Neuronal stem cell (in vitro differentiated cells): ENCODE measurements at places on chromosomes 5 and 9.

DNA sequence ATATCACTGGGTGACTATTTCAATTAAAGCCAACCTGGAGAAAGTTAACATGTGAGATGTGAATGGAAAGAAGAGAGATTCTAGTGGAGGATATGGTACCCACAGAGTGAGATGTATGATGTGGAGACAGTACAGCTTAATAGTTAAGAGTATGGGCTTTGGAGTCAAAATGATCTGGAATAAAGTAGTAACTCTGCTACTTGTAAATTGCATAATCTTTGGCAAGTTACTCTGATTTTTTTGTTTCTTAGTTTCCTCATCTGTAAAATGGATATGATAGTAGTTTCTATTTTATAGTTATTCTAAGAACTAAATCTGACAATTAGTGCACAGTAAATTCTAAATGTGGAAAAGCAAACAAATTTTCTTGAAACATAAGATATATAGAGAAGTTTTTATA, 79.2 kb downstream of the ISOC1 start:
- no peak for DNase-seq

DNA sequence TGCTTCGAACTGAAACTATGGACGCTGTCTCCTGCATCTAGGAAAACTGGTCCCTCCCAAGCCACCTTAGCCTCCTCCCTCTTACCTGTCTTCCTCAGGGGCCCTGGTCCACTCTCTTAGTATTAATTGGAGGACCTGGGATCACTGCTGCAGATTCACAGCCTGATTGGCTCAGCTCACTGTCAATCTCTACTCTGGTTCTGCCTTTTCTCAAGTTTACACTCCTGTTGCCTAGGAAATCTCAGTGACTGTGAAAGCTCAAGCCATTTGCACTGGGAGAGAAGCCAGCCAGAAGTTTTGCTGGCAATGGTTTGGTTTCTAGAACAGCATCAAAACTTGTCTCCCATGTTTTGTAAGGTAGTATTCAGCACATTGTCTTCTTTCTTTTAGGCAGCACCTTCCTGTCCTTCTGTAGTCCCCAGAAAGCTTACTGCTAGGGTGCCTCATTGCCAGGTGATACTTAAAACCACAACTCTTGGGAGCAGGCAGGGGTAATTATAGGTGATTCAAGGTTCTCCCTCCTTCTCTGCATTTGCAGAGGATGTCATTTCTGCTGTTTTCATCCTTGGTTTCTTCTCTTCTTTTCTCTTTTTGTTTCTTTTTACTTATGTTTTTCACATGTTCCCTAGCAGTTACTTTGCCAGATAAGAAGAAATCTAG, at the start of gene CAPSL:
Gene CAPSL (minus strand): TSS at position 55 of the 660 bp plus-strand sequence. CDS start 17,502 bp downstream, outside the sequence.
- peak; percentile 74 for DNase-seq

DNA sequence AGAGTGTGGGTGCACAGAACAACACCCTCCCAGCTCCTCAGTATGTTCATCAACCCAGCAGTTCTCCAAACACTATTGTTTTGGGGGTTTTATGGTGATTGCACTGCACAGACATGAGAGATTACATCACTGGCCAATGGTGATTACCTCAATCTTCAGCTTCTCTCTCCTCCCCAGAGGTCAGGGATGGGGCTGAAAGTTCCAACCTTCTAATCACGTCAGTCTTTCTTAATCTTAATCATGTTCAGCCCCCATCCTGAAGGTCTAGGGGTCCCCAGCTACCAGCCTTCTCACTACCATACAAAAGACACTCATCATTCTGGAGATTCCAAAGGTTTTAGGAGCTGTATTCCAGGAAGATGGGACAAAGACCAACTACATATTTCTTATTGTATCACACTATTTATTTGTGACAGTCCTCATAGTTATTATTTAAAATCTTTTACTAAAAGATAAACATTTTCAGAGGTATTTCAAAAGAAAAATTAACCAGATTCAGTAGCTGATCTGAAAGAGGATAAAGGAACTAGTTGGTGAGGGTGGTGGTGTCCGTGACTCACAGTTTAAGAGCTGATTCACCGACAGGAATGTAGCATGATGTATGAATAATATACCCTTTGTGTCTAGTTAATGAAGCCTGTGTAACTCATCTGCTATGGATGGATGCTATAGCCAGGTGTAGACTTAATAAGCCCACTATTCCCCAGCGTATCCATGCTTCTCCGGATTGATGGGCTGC, 35.6 kb downstream of the RASEF start:
- DNase-seq: no peak

DNA sequence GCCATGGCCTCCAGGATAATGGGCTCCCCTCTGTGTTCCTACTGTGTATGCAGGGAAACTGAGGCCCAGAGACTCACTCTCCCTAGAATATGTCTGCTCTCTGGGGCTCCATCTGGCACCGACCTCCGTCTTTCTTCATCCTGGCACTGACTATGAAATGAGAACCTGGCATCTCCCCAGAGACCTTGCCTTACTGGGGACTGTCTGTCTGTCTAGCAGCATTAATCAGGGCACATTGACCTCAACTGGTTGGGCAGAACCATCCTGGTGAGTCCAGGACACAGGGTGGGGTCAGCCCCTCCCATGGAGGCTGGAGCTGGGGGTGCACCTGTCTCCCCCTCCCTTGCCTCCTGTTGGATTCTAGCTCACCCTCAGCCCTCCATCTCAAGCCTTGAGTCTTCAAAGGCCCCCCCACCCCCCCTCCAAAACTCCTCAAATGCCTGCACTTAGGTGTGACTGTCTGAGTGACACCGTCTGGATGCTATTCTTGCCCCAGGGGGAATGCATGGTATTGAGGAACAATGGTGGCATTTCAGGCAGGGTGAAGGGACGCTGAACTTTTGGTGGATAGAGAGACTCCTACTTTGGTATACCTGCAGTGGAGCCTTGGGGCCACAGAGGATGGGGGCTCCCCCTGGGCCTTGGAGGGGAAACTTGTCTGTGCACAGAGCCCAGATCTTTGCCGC, 12.8 kb upstream of the PITX1 start:
- no peak for DNase-seq

GRCh38 chr9:105243015-105243686, 1.3 kb upstream of the SLC44A1 start:
- no peak for DNase-seq

- peak; percentile 78 for DNase-seq
Observed at GRCh38 chr9:119963798-119964372, 594.6 kb upstream of the BRINP1 start.

GRCh38 chr5:154568589-154568988, 90.6 kb upstream of the HAND1 start:
- DNase-seq: no peak

GRCh38 chr5:151868451-151868850, 56.2 kb downstream of the GLRA1 start:
- no peak for DNase-seq

GRCh38 chr5:29795096-29795652, 1398.3 kb upstream of the CDH6 start:
- no peak for DNase-seq

- no peak for DNase-seq
Observed at GRCh38 chr5:99004960-99005359, 76.2 kb upstream of the CHD1 start.

- DNase-seq: no peak
Observed at GRCh38 chr9:16221822-16222547, 648.5 kb downstream of the BNC2 start.

DNA sequence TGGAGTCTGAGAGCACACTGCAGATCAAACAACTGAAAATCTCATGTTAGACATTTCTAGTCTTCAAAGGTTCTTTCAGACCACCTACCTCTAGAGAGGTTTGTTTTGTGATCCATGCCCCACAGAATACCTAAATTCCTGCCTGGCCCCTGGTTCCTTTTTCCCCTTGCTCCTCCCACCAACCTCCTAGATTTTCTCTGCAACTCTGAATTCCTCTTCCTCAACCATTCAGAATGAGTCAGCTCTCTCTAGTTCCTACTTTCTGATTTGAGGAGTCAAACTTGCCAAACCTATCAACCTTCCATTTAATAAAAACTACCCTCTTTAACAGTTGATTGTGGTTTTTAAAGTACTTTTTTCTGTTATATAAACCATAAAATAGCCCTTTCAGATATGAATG, 83.2 kb upstream of the ZNF462 start:
- DNase-seq: no peak

GRCh38 chr9:107866711-107867311, 377.2 kb upstream of the KLF4 start:
- DNase-seq: no peak

DNA sequence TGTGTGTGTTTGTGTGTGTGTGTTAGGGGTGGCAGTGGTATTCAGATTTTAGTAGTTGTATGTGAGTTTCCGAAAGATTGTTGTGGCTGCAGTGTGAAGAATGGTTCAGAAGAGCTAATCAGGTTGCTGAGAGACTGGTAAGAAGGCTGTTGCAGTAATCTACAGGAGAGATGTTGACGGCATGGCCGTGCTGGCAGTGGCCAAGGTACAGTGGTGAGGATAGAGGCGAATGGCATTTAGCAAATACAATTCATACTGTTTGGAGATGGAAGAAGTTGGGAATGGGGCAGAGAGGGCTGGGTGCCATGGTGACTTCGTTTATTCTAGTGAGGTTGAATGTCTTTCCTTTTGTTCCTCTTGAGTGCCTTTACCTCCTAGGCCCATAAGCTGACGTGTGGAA, 77.5 kb upstream of the SPATA31D4 start:
- no peak for DNase-seq

DNA sequence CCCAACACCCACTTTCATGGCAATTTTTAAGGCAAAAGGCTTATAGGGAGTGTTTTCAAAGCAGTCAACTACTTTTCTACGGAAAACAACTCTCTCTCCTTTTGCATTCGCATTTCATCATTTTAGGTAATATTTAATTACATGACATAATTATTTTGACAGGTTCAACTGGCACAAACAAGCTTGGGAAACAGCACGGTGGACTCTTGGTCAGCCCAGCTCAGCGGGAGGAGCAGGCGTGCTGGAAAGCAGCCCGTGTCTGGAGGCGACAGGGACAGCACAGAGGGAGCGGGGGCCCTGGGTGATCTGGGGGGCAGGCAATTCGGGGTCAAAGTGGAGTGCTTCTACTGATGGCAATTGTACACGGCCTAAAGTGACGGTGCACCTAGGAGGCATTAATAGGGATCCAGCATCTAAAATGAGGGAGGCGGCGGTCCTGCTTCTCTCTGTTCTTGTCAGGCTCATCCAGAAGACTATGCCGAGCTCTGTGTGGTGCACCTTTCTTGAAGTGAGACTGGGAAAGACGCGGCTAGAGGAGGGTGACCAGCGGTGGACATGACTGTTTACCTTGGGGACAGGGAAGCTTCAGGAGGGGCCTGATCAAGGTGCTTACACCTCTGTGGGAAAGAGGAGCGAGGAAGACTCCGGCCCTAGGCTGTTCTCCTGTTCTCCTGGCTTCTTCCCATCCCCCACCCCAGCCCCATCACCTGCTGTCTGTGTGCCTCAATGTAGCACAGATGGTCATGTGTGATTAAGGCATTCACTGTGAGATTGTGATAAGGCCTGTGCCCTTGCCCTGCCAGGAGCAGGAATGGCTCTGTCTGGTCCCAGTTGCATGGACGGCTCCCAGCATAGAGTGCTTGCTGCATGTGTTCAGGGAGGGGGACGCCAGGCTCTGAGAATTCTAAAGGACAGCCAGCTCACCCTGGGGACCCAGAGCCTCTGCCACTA, 3.4 kb downstream of the MYMK start:
- DNase-seq: no peak

DNA sequence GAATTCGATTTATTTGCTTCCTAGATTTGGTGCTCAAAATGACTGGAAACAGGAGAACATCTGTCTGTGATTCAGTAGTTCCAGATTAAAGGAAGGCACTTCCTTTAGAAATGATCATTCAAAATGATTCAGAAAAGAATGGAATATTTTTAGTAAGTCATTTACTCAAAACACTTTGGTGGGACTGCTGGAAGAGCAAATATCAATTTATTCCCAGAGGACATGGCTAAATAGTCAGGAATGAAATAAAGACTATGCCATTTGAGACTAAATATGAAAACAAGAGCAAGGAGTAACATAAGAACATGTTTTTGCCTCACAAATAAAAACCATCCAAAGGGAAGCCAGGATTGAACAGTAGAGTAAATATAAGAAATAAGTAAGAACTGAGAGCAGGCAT, 138.6 kb upstream of the RASA1 start:
- no peak for DNase-seq

DNA sequence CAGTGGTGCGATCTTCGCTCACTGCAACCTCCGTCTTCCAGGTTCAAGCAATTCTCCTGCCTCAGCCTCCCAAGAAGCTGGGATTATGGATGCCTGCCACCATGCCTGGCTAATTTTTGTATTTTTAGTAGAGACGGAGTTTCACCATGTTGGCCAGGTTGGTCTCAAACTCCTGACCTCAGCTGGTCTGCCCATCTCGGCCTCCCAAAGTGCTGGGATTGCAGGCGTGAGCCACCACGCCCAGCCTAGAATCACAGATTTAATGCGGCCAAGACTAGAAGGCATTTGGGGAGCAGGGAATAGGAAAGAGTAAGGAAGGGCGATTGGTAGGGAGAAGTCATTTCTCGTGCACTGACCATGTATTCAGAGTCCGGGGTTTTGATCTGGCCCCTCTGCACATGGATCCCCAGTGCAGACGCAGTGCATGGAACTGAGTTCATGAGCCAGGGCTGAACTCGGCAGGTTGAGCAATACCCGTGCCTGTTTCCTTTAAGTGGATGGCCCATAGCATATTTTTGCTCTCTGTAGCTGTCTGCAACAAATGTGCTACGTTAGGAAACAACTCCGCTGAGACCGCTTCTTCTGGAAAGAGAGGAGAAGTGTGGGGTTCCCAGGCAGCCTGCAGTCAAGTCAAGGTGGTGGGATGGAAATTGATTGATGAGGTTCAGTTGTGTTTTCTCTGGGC, 3.4 kb upstream of the HMCN2 start:
- no peak for DNase-seq

- no peak for DNase-seq
Observed at GRCh38 chr9:124010665-124011321, 775 bp upstream of the LHX2 start.

- no peak for DNase-seq
Observed at GRCh38 chr5:5933651-5934050, 444.7 kb downstream of the MED10 start.

GRCh38 chr9:124496463-124496862, 10.7 kb downstream of the NR5A1 start:
- DNase-seq: no peak

DNA sequence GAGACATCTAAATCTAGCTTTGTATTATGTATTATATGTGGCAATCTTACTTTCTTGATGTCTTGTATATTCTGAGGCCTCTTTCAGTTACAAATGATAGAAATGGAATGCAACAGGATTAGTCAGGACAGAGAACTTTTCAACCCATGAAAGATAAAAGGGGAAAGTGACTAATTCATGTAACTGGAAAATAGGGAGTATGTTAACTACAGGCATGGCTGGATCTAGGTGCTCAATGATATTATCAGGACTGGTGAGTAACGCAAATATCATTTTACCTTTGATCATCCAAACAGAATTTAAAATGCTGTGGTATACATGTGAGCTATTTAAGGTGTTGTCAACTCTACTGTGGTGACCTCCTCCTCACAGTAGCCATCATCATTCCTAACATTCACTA, 215.7 kb upstream of the GLRA1 start:
- DNase-seq: no peak

- DNase-seq: no peak
Observed at GRCh38 chr5:126736141-126736540, 40.8 kb upstream of the LMNB1 start.

GRCh38 chr5:65105301-65105700, 336.6 kb downstream of the CWC27 start:
- no peak for DNase-seq

GRCh38 chr9:107491081-107492053, 1.8 kb upstream of the KLF4 start:
- DNase-seq: no peak
